ENCODE measurements at places on chromosomes 5 and 9.
A peak's percentile ranks its signal among the peaks of the same experiment; 100 is the strongest.

DNA sequence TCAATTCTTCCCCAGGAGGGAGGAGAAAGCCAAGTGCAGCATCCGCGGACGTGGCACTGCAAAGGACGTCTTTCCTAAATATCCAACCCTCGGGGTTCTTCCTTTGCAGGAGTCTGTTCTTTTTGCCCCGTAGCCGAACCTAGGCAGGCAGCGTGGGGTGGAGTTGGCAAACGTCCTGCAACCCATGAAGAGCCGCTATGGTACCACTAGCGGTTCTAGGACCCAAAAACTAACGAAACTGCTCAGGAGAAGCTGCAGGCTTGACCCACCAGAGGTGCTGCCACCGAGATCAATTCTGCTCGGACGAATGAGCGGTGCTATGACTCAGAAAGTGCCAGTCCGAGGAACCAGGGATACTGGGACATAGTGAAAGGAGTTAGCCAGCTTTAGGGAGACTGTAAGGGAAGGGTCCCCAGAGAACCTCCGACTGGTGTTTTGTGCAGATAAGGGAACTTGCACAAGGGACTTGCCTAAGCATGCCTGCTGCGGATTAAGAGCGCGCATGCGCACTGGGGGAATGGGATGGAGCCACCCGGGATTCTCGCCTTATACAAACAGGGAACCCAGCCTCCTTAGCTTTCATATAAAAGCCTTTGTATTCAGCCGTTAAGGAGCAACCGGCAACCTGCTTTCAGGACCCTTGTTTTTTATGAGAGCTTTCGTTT is 32.7 kb downstream of the ANXA2R start:
- DNase-seq = peak; percentile 21

GRCh38 chr5:179900711-179901110 is 7.0 kb downstream of the TBC1D9B start:
- no peak for DNase-seq

GRCh38 chr9:135608999-135609317 is 30.4 kb downstream of the GLT6D1 start:
- DNase-seq = no peak

- no peak for DNase-seq
Observed at GRCh38 chr9:129264388-129264787, 86.3 kb upstream of the IER5L start.

DNA sequence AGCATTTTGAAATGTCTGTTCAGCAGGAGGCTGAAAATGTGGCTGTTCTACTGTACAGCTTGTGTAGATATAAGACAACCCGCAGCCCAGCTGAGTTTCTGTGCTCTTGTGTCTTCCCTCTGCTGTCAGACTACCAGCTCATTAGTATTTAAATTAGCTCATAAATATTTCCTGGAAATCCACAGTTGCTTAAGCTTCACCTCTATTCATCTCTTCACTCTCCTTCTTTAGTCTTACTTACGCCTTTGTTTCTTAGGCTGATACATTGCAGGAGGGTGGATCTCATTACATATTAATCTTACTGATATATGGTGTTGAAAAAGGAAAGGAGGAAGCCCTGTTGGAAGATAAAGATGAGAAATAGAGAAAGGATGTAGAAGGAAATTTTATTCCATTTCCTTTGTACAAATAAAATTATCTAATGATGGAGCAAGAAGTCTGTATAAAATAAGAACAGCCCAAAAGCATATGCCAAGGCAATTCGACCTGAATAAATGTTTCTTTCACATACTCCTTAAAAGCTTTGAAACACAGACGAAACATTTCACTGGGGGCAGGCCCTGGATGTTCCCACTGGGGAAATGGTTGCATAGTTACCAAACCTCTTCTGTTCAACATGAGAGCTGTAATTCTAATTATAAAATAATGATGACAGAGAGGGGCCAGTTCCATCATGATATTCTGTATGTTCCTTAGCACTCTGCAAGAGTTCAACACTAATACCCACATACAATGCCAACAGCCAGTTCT is 111.8 kb upstream of the APC start:
- DNase-seq = no peak

- DNase-seq = no peak
Observed at GRCh38 chr5:3615217-3615616, 19.6 kb downstream of the IRX1 start.

- DNase-seq = no peak
Observed at GRCh38 chr5:139470821-139471300, at the start of gene SMIM33. TSS of gene SMIM33 (plus strand) at chr5:139471004. CDS start at chr5:139471122, 118 bp downstream.

DNA sequence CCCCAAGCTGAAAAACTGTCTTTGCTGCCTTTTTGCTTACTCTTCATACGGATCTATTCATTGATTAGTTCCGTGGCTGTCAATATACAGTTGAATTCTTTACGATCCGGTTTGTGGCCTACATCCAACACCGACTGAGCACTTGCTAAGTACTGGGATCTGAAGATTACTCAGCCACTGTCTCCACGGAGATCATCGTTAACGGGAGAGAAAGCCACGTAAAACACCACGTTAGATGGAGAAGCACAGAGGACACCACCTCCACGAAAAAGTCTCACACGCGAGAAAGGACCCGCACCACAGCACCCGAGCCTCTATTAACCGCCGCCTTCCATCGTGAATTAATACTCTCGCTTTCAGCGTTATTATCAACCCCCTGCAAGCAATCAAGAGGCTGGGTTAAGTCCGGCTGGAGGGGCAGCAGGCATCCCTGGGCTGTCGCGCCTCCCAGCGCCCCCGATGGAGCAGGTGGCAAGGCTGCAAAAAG is 650 bp downstream of the ELP1 start:
- DNase-seq = no peak

GRCh38 chr5:170121321-170121720 is 15.6 kb downstream of the FOXI1 start:
- no peak for DNase-seq

GRCh38 chr5:179795049-179795862 is 1.5 kb downstream of the LTC4S start:
- no peak for DNase-seq

- no peak for DNase-seq
Observed at GRCh38 chr9:98327249-98327561, 71.8 kb upstream of the TBC1D2 start.

DNA sequence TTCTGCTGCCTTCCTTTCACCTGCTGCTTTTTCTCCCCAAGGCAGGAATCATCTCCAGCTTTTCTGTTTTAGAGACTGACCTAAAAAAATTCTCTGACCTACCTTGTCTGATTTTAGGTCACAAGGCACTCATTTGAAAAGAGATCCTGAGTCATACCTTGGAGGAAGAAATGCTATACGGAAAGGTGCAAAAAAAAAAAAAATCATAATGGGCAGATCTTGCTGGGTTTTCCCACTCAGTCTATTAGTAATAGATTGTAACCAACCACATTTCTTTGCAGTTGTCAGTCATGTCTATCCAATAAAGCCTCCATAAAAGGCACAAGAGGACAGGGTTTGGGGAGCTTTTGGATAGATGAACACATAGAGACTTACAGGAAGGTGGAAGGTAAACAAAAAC is 70.0 kb downstream of the MTREX start:
- DNase-seq = no peak

DNA sequence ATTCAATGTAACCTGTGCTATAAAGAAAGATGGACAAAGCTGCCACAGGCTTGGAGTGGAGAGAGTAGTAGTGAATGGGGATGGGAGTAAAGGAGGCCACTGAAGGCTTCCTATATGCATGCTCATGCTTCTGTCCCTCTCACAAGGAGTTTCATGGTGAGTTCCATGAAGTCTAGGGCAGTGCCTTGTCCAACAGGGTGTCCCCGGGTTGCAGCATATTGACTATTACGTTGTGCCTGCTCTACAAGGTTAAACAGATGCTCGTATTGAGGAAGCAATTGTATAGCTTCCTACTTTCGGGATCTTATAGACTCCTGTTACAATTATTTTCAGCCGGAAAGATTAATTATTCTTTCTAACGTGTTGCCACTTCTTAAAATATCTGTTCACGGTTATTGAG is 129.1 kb upstream of the PIK3R1 start:
- no peak for DNase-seq

GRCh38 chr5:21085791-21086190 is 1097.8 kb upstream of the CDH18 start:
- no peak for DNase-seq

DNA sequence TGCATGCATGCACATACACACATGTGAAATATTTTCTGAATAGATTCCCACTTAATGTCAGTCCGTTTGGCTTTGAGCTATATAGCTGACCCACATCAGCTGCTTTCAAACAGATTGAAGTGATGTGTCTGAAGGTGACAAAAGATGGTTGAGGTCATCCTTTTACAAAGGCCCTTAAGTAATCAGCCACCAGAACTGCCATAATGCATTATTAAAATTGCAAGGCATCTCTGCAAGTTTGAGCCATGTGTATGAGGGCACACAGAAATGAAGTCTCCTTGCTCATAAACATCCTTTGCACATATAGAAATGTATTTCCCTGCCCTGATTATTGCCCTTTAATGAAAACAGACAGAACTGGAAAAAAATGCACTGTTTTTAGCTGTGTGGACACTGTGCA is 1043.0 kb upstream of the C9orf72 start:
- DNase-seq = no peak

- DNase-seq = no peak
Observed at GRCh38 chr5:147831465-147831864, at the start of gene SPINK1. TSS of gene SPINK1 (minus strand) at chr5:147831671. CDS start at chr5:147831577, 94 bp downstream.

GRCh38 chr5:155594270-155594669 is 580.7 kb downstream of the KIF4B start:
- DNase-seq = no peak

- DNase-seq = no peak
Observed at GRCh38 chr9:87519461-87519860, 21.8 kb downstream of the DAPK1 start.

GRCh38 chr9:124133727-124134126 is 122.2 kb downstream of the LHX2 start:
- no peak for DNase-seq

DNA sequence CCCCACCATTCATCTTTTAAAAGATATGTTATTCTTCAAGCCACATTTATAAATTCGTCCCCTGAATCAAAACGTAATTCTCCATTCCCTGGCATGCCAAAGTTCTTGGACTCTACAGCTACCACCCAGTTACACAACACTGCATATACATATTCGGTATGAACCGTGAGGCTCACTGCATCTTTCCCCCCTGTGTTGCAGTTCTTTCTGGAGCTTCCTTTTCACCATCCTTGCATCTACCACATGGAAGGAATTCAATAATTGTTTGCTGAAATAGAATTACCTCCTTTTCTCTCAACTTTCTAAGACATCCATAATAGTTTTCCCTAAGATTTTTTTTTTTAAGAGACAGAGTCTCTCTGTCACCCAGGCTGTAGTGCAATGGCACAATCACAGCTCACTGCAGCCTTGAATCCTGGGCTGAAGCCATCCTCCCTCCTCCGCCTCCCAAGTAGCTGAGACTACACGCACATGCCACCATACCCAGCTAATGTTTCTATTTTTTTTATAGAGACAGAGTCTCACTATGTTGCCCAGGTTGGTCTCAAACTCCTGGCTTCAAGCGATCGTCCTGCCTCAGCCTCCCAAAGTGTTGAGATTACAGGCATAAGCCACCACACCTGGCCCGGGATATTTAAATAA is 3.3 kb downstream of the LPAR1 start:
- DNase-seq = no peak

DNA sequence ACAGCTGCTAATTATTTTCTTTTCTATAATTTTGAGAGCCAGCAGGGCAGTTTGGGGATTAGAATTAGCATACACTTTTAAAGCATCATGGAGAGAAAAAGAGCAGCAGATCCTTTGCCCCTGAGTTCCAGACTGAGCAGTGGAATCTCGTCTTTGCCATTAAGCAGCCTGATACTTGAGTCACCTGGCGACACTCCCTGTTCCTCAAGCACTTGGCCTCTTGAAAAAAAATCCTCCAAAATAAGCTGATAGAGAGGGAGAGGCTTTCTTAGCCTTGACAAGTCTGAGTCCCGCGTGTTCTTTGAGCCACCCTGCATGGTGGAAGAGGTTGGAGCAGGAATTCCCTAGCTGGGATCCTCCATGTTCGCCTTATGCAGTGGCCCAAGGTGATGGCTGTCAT is 398.3 kb downstream of the IRX2 start:
- no peak for DNase-seq

DNA sequence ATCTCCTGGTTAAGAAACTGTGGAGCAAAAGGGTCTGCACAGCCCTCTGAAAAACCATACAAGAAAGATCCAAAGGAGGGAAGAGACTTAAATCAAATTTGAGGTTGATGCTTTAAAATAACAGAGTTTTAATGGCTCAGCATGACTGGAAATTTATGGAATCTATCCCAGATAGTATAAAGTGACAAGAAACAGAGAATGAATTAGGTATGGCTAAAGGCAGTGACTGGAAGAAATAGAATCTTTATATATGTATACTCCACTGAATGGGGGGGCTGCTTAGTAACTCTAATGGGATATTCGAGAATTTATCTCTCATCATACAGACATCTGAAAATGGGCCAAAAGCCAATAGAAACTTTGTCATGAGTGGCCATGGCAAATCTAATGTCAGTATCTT is 17.6 kb upstream of the MOCS2 start:
- no peak for DNase-seq

DNA sequence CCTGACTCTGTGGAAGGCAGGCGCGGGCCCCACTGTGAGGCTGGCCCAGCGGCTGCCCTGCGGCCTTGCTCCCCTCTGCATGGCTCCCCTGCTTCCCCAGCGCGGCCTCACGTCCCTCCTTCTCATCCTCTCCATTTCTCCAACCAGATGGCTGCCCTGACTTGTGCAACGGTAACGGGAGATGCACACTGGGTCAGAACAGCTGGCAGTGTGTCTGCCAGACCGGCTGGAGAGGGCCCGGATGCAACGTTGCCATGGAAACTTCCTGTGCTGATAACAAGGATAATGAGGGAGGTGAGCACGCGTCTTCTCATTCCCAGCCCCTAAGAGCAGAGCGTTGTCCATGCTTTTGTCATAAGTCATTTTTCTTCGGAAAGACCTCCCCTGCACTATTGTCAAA is 129.0 kb upstream of the WWC1 start:
- DNase-seq = no peak

GRCh38 chr9:16414451-16414850 is 456.0 kb downstream of the BNC2 start:
- DNase-seq = no peak

- DNase-seq = no peak
Observed at GRCh38 chr5:135395866-135396265, 3.2 kb downstream of the MACROH2A1 start.

- no peak for DNase-seq
Observed at GRCh38 chr5:18797222-18797621, 1163.0 kb downstream of the TAF11L14 start.

GRCh38 chr5:150600616-150601490 is 39.6 kb upstream of the SYNPO start:
- DNase-seq = no peak

GRCh38 chr5:150578781-150579461 is 61.5 kb upstream of the SYNPO start:
- DNase-seq = no peak

- no peak for DNase-seq
Observed at GRCh38 chr5:14457476-14457875, 124.1 kb upstream of the OTULINL start.

GRCh38 chr9:134534661-134535080 is 106.9 kb upstream of the COL5A1 start:
- no peak for DNase-seq

DNA sequence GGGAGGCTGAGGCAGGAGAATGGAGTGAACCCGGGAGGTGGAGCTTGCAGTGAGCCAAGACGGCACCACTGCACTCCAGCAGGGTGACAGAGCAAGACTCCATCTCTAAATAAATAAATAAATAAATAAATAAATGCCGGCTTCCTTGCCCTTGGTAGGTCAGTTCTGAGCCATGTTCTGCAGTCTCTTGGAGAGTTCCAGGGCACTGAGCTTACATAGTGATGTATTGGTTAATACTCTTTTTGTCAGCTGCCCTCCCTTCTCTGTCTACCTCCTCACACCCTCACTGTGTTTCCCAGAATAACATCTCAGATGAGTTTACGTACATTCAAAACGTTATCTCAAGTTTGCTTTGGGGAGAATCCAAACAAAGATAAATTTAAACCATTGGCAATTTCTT is 45.2 kb upstream of the FER start:
- DNase-seq = no peak
